ENCODE measurements at places on chromosomes 13 and 19. TPM values are rescaled to one million over a fixed set of nuclear protein-coding genes. Genes with fewer than 3 reads are reported as not detected.

GRCh38 chr13:32147193-32147592, 115.6 kb downstream of the FRY start:
- DNase-seq, result no peak

GRCh38 chr13:110576070-110576394, 14.5 kb upstream of the RAB20 start:
- DNase-seq, result no peak

- no peak for DNase-seq
Measured at GRCh38 chr19:55546011-55546410, 668 bp upstream of the SBK3 start.

- no peak for DNase-seq
Measured at GRCh38 chr19:12706332-12706718, 9.9 kb upstream of the FBXW9 start.

DNA sequence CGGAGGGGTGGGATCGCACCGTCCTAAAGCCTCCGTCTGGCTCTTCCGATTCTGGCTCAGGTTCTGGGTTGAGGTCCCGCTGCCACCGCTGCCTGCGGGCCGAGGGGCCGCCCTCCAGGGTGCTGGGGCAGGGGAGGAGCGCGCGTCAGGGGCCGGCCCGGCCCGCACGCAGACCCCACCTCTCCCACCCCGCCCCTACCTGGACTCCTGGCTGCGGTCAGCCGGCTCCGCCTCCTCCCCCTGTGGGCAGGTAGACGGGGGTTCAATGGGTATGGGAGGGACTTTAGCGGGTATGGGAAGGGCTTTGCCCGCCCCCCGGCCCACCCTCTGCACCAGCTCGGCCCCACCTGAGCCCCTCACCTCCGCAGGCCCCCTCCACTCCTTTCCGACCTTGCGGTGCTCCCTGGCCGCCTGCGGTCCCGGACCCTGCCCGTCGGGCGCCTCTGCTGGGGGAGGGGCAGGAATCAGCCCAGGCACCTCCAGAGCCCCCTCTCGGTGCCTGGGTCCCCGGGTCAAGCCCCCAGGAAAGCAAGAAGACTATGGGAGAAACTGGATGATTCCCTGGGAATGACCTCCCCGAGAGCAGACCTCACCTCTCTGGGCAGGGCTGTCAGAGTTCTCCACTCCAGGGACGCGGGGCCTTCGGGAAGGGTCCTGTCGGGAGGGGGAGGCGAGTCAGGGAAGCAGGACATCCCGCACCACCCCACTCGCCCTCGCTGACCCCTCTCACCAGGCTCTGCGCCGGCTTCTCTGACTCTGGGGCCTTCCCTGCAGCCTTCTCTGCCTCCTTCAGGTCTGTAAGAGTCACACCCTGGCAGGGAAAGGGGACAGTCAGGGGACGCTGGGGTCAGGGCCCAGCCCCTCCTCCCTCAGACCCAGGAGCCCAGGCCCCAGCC, 17.0 kb downstream of the EPS8L1 start:
- DNase-seq, result no peak

GRCh38 chr19:34263745-34264237, 9.4 kb downstream of the GARRE1 start:
- no peak for DNase-seq

GRCh38 chr19:17331045-17331558, 3.6 kb downstream of the ANO8 start:
- no peak for DNase-seq

- no peak for DNase-seq
Measured at GRCh38 chr19:44672226-44672625, 944 bp downstream of the CEACAM19 start.

DNA sequence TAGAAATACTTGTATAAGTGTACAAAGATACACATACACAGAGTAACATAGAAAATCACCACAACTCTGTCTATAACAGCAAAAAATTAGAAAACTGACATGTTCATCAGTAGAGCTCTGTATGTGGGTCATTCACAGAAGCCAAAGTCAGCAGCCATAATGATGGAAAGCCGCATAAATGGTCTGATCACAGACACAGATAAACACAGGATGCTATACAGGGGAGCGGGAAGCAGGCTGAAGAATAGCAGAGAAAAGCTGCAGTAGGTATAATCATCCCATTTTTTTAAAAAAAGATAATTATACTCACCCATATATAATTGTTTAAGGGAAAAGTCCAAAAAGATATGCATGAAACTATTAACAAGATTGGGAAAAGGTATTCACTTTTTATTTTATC, 31.5 kb downstream of the RCBTB1 start:
- DNase-seq, result no peak

DNA sequence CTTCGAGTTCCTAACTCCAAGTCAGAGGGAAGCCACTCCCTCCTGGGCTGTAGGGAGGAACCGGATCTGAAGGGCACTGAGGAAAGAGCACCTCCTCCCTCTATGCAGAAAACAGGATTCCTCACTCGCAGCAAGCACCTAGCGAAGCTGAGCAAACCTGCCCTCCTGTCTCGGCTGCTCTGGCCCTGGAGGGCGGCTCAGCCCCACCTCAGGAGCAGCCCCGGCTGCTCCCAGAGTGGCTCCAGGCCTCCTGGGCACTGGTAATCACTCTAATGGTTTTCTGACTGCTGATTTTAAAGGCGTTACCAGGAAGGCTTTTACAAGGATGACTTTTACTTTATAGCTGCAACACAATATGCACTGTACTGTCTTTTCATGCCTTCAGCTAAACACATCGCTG, 312.5 kb downstream of the TEX29 start:
- DNase-seq, result no peak

DNA sequence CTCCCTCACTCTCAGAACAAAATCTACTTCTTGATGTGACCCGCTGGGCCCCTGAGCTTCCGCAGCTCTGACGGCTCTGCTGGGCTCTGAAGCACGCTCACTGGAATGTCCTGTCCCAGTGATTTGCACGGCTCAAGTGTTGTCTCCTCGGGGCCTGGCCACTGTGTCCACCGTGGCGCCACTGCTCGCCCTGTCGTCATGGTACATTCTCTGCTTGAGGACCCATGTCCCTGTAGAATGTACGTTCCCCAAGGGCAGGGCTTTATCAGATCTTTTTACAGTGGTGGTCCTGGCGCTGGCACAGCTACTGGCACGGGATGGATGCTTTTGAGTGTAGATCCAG, 12.1 kb downstream of the KLHL26 start:
- DNase-seq, result peak; percentile 66

DNA sequence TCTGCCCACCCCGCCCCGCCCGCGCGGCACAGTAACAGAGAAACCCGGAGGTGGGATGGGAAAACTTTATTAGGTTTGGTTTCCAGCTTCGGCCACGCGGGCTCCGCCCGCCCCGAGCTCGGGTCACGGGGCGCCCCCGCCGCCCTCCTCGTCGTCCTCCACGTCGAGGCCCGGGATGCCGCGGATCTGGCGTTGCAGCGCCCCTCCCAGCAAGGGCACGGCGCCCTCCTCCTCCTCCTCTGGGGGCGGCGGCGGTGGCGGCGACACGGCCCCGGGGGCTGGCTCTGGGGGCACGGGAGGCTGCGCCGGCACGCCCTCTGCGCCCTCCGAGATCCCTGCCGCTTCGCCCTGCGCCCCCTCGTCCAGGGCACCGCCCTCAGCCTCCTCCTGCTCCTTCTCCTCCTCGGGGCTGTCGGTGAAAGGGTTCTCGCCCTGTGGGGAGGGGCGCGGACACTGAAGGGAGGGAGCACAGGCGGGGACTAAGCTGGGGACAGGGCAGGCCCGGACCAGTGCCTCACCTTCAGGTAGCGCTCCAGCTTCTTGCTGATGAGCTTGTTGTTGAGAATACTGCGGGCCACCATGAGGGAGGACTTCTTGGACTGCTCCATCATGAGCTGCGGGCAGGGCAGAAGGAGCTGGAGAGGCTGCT, 536 bp upstream of the AKAP8 start:
- peak; percentile 67 for DNase-seq

DNA sequence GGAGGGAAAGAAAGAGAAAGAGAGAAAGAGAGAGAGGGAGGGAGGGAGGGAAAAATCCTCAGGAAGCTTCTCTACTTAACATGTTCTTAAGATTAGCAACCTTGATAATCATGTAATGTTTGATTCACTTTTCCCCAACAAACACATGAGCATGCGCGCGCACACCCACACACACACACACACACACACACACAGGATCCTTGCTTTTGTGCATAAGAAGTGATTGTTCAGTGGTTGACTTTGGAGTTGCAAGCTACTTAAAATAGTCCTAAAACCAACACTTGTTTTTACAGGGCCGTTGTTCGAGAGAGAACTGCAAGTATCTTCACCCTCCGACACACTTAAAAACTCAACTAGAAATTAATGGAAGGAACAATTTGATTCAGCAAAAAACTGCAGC, 100.0 kb upstream of the RAP2A start:
- DNase-seq, result no peak

GRCh38 chr13:39509616-39510315, 93.2 kb downstream of the LHFPL6 start:
- DNase-seq, result no peak

GRCh38 chr13:110331362-110331761, 24.3 kb downstream of the COL4A2 start:
- peak; percentile 44 for DNase-seq

DNA sequence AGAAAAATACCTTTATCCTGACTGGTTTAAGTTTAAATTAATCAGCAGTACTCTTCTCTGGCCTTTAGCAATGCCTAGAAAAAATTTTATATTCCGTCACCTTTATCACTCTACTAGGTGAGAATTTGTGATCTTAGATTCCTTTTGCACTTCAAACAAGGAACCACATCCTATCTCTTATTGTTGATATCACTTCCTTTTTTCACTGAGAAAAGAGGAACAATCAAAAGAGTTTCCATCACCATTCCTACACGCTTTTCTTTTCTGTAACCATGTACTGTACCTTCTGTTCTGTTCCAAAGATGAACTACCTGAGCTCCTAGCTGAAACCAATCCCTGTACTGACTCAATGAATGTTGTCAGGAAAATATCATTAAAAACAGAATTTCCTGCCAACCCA, 1379.0 kb upstream of the MIR17HG start:
- DNase-seq, result no peak

GRCh38 chr13:110684388-110685056, 21.4 kb downstream of the CARS2 start:
- no peak for DNase-seq

GRCh38 chr19:679418-680286, 3.5 kb downstream of the FSTL3 start:
- peak; percentile 93 for DNase-seq

DNA sequence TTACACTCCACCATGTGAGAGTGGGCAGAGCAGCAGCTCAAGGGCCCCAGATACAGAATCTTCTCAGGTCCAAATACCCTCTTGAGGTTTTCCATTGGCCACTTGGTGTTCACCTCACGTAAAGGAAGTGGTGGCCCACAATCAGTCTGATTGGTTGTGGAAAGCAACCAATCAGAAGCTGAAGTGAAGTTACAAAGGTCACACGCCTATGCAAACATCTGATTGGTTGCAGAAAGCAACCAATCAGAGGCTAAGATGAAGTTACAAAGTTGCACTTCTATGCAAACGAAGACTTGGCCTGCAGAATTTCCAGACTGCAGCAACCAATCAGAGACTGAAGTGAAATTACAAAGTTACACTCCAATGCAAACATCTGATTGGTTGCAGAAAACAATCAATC, 14.3 kb upstream of the TM9SF2 start:
- no peak for DNase-seq

- no peak for DNase-seq
Measured at GRCh38 chr13:72545030-72545719, 182.3 kb downstream of the MZT1 start.

DNA sequence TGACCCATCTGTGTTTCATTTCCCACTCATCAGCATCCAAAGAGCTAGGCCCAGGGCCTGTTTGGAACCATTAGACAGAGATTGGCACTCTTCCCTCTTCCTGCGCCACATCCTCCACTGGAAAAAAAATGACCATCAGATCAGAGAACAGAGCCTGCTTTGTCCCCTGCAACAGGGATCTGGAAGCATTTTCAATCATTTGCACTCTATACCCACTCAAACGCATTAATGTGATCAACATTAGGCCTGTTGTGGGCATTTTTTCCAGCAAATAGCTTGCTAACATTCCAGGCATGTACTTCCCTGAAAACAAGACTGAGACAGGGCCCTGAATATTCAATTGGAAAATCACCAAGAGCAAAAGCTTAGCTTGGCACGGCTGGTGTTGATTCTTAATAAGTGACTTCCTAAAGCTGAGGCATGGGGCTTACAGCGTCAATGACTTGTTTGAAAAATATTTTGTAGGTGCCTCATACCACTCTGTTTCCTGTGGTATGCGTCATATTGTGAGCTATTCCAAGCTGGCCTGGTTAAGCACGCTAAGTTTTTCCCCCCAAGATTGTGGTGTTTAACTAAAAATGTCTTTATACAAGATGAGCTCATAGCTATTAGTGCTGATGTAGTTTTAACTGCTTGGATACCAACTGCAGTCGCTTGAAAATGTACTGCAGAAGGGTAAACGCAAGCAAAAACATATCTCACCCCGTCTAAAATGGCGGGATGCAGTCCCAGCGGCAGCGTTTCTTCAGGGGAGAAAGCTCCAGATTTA, 404.4 kb downstream of the SPRY2 start:
- DNase-seq, result peak; percentile 84

GRCh38 chr13:110652764-110653163, 37.4 kb downstream of the NAXD start:
- no peak for DNase-seq

DNA sequence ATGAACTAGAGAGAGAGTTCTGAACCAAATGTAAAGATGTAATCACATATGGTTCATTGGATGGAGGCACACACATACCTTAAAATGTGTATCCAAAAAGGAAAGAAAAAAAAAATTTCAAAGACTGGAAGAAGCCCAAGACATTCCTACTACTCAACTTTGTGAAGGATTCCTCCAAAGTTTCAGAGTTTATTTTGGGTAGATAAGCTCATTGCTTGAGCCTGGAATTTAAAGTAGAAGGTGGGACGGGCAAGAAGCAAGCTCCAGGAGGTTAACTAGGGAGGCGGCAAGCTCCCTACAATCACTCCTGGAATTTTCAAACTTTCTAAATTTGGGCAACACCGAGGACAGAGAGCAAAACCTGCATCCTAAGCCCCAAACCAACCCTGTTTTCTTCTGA, 1.9 kb downstream of the TSHZ3 start:
- DNase-seq, result no peak

The PRSS57 gene
- 0.04 TPM for total RNA-seq

The NTF4 gene
- 1.6 TPM for total RNA-seq

The NUMBL gene
- 14.6 TPM for total RNA-seq

The JOSD2 gene
- total RNA-seq, result 16.2 TPM

The MAU2 gene
- total RNA-seq, result 28.9 TPM

The ALKBH7 gene
- total RNA-seq, result 99.9 TPM

The IGFL3 gene
- total RNA-seq, result not detected

The NKG7 gene
- total RNA-seq, result 0.80 TPM

The HCST gene
- total RNA-seq, result 4.0 TPM

The ZNF98 gene
- 0.40 TPM for total RNA-seq

The SMIM44 gene
- not detected for total RNA-seq

The C13orf42 gene
- 0.09 TPM for total RNA-seq

The CEACAM8 gene
- total RNA-seq, result 0.04 TPM

Measured in muscle of leg (tissue), 16 donors.